ENCODE measurements at places on chromosomes 12 and 14.

GRCh38 chr14:96752594-96752993, 44.6 kb upstream of the VRK1 start:
- DNase-seq: no peak

GRCh38 chr12:4145990-4146859, 127.3 kb upstream of the CCND2 start:
- DNase-seq: peak; percentile 89

DNA sequence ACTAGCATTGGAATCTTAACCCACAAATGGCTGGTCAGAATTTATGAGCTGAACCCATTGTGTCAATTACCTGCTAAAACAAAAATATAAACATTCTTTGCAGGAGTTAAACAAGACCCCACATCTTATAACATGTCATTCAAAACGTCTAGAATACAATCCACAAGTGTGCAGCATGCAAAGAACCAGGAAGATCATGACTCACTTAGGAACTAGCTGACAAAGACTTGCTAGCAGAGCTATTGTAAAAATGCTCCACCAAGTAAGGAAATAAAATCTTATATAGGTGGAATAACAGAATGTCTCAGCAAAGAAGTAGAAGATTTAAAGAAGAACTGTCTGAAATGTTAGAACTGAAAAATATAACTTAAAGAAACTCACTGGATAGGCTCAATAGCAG, 26.5 kb upstream of the POC1B start:
- DNase-seq: no peak

- no peak for DNase-seq
Observed at GRCh38 chr12:124904306-124905098, 9.9 kb downstream of the UBC start.

DNA sequence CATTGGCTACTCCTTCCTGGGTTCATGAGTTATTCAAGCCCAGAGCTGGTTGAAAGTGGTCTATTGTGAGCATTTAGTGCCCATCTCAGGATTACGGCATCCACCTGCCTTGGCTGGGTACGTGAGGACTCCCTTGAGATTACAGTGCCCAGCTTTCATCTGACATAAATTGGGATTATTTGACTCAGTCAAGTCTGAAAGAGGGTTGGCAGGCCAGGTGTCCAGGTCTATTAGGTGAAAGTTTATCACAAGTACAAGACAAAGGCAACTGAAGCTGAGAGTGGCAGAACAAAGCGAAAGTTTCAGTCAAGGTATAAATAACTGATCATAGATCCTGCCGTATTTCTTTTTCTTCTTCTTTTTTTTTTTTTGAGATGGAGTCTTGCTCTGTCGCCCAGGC, 84.6 kb upstream of the ATF7IP start:
- no peak for DNase-seq

DNA sequence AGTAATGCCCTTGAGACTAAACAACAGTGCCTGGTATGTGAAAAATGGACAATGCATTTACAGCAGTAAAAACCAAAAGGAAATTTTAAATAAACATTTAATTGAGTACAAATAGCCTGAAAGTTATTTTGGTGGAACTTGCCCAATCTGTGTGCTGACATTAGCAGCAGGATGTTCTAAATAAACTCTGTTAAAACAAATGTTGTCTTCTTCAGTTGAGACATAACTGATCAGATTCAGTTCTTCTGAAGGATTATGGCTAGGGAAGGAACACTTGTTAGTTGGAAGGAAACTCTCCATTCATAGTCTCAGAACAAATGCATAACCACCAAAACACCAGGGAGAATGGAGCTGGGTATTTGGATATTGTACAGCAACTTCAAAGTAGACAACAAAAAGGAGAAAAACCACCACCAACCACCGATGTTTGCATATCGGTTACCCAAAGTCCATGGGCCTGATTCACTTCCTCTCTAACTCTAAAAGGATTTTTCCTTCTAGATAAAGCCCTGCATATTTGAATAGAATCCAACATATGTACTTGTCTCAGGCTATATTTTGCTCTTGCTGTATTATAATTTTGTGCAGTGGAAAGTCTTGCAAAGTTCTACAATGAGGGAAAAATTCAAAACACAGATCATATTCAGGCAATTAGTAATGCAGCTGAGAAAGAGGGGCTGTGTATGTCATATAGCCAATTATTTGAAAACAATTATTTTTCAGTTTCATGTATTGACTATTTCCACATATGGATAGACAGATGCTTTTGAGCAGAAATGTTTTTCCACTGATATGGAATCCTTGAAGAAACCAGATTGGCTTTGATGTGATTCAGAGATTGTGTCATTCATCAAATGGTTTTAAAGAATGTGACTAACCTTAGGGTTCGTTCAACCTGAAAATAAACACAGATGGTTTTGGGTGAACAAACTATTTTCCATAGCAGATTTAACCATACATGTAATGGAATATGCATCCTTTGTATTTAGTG, 152.2 kb upstream of the BMP4 start:
- no peak for DNase-seq

- DNase-seq: no peak
Observed at GRCh38 chr14:74979442-74980397, 23.0 kb upstream of the EIF2B2 start.

- DNase-seq: no peak
Observed at GRCh38 chr14:73802431-73803188, 49.0 kb upstream of the PTGR2 start.

GRCh38 chr12:29088611-29089219, 60.4 kb upstream of the FAR2 start:
- DNase-seq: no peak

DNA sequence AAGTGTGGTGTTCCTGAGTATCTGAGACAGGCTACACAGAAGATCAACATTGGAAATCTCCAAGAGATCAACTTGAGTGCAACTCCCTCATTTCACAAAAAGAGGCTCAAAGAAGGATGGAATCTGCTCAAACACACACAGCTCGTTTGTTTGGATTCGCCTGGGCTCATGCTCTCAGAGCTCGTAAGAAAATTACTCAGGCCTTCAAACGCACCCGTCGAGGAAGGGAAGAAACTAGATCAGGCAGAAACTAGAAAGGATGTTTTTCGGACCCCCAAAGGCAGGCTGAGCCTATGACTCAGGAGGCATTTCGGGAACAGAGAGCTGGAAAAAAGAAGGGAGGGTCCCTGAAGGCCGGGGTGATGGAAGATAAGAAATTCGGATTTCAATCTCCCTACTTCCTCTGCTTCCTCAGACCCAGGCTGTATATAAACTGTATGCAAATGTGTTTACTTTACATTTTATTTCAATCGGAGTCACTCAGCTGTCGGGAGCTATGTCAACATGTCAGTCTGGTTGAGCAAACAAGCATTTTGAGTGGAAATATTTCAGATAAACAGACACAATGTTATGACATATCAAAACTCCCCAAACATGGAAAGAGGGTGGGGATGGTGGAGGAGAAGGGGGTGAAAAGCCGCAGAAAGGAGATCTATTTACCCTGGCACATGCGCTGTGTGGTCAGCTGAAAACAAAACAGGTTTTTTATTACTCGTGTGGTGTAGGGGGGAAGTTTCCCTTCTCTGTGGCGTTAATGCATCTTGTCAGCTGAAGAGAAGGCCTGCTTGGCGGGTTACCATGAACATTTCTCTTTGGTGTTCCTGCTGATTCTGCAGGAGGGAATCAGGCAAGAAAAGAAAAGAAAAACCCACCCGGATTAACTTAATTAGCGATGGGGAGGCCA, 129.1 kb upstream of the TBX3 start:
- no peak for DNase-seq

- DNase-seq: no peak
Observed at GRCh38 chr12:116226026-116226425, 51.5 kb downstream of the MED13L start.

DNA sequence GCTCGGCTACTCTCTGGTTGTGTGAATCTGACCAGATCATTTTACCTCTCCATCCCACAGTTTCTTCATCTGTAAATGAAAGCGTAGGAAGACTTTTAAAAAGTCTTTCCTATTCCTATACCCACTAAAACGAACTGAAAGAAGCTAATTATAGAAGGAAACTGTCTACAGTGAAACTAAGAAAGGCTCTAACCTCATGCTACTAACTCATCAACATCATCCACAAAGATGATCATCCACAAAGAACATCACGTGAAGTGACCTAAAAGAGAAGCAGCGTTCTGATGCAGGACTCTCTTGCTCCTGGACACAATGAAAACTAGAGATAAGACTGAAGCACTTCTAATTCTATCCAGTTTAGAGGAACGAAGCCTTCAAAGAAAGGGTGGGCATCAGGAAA, 58.5 kb upstream of the OSBPL8 start:
- no peak for DNase-seq

DNA sequence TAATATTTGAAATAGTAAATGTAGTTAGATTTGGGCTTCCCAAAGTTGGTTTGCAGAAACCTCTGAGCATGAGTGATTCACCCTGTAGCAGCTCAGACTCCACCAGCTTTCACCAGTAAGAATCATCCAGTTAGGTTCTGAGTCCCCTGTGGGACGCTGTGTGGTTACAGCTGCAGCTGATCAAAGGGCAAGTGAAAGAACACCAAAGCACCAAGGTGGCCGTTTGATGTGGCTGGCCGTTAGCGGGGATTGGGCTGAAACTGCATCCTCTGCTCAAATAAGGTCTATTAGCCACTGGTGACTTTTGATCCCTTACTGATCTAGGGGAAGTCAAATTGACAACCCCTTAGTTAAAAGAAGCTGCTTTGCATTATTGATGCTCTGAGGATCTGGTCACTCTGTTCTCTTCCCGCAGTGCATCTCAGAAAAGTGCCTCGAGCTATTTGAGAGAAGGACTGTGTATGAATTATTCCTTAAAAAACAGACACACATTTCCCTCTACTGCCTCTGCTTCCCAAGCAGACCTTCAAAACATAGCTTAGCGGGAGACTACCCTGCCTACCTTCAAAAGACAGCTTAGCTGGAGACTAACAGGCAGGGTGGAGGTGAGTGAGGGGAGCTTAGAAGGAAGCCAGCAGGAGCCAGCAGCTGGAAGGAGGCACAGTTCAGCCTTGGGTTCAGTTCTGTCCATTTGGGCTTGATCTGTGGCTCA, 3.7 kb downstream of the ABHD12B start:
- peak; percentile 93 for DNase-seq

DNA sequence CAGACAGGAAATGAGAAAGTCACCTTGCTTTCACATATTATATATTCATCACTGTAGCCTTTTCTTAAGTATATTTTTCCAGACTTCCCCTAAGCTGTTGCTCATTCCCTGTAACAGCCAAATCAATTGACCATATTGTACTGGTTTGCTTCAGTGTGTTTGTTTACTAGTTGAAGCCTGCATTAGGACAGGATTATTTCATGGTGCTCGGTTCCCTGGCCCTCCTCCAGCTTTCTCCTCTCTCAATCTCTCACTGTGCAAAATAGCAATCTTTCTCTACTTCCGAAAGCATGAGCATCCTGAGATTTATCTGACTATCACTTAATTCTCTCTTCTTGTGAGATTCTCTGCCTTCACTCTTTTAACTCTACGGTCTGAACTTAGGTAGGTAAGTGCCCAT, 2.4 kb downstream of the SLC35F4 start:
- DNase-seq: no peak

DNA sequence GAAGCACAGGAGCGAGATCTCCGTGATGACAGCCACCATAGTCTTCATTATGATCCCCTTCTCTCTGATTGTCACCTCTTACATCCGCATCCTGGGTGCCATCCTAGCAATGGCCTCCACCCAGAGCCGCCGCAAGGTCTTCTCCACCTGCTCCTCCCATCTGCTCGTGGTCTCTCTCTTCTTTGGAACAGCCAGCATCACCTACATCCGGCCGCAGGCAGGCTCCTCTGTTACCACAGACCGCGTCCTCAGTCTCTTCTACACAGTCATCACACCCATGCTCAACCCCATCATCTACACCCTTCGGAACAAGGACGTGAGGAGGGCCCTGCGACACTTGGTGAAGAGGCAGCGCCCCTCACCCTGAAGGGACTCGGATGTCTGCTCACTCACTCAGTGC, 775 bp downstream of the OR10P1 start:
- DNase-seq: peak; percentile 57

DNA sequence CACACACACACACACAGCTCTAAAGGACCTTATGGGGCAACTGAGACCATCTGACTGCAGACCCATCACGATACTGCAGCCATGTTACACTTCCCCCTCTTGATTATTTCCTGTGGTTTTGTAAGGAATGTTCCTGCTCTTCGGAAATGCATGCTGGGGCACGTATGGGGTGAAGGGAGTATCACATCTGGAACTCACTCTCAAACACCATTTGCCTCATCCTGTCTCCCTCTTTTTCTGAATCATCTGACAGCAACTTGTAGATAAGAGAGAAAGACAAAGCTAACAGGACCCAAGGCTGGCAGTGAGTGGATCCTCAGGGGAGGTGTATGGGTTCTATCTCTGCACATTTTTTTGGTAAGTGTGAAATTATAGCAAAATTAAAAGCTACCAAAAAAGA, 50.3 kb downstream of the RIMBP2 start:
- no peak for DNase-seq

DNA sequence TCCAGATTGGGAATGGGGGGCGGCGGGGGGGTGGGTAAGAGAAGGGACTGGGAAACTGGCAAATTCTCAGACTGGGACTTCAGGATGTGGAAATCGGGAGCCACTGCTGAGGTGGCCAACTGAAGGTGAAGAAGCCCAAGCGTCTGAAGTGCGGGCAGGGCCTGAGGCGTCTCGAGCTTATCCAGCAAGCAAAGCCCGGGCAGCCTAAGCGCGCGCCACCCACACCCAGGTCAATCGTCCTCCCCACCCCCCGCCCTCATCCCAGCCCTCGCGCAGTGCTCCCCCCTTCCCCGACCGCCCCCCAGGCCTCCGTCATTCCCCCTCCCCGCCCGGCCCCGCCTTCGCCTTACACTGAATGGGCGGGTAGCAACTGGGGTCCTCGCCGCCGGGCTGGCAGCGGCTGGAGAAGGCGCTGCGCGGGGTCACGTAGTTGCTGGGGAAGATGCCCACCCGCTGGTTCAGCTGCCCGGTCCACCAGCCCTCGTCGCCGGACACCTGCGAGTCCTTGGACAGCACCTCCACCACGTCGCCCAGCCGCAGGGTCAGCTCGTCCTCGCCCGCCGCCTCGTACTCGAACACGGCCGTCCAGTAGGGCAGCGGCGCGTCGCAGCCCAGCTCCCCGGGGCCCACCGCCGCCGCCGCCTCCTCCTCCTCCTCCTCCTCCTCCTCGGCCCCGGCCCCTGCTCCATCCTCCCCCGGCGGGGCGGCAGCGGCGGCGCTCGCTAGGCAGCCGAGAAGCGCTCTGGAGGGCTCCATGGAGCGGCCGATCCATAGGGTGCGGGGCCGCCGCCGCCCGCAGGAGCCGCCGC, 693 bp downstream of the MAP3K9 start:
- DNase-seq: peak; percentile 67

DNA sequence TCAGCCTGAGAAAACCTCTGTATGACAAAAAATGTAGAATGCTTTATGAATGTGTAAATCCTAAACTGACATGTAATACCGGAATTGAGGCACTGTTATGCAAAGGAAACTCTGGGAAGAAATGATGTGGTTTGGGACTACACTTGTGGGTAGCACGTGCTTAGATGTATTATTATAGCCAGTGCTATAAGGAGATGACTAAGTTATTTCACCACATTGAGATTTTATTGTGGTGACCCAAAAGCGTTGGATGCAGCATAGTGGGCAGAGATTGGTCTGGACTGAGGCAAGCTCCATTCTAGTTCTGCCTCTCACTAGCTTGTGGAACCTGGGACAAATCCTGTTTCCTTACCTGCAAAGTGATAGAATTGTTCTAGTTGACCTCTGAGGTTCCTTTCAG, 172.2 kb downstream of the SNAPC1 start:
- no peak for DNase-seq

Measured in activated CD8-positive, alpha-beta T cell treated with anti-CD3 and anti-CD28 coated beads for 36 hours (primary cell).